Activated CD4-positive, CD25-positive, alpha-beta regulatory T cell treated with anti-CD3 and anti-CD28 coated beads, Interleukin-2, amount 50 U/mL, for 16 hours (primary cell): ENCODE measurements at places on chromosomes 3 and 15.

DNA sequence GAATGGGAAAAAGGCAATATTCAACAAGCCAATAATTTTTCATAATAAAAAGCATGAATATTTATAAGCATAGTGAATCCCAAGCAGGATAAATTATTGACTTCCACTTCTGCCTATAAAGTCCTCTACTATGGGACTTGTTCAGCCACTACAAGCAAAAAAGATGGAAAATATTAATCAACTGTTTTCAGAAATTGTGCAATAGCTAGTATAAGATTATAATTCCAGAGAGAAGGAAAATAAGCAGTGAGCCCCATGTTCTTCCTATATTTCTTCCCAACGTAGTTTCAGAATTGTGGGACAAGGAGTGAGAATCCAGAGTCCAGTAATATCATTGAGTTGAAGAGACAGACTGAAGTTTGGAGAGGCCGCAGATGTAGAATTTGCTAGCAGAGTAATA is 24.3 kb downstream of the SGO1 start:
- DNase-seq: no peak

- no peak for DNase-seq
Measured at GRCh38 chr3:107421170-107421792, 44.0 kb downstream of the CCDC54 start.

GRCh38 chr3:4864503-4864902 is 114.7 kb upstream of the BHLHE40 start:
- DNase-seq: no peak

GRCh38 chr3:62414786-62415185 is 41.4 kb upstream of the FEZF2 start:
- DNase-seq: no peak

DNA sequence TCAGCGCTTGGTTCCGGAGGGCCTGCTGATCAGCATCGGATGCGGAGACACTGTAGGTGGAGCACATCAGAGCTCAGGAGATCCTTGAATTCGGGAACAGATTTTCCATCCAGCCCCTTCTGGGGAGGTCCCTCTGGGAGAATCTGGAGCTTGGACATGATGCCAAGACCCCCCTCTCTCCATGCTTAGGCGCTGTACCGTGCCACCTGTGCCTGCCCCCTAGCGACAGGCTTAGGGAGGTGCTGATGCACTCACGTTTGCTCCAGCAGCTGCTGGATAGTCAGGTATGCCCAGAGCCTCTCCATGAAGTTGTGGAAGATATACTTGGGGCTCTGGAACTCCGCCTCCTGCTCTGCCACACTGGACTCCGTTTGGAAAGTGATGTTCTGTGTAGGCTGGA is 9.7 kb downstream of the ITIH4 start:
- no peak for DNase-seq
